ENCODE measurements at places on chromosomes 12 and 14.

GRCh38 chr12:50517421-50518048 lies 12.8 kb downstream of the DIP2B start:
- peak; percentile 28 for DNase-seq

DNA sequence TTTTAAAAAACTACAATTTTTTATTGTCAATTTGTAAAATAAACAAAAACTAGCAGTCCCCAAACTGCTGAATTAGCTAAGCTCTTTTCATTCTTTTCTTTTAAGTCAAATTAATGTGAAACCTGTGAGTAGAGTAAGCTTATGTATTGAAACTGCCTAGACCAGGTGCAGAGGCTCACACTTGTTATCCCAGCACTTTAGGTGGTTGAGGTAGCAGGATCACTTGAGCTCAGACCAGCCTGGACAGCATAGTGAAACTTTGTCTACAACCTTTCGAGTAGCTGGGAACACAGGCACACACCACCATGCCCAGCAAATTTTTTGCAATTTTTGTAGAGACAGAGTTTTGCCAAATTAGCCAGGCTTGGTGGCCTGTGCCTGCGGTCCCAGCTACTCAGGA lies 26.4 kb downstream of the SCFD1 start:
- DNase-seq: no peak

DNA sequence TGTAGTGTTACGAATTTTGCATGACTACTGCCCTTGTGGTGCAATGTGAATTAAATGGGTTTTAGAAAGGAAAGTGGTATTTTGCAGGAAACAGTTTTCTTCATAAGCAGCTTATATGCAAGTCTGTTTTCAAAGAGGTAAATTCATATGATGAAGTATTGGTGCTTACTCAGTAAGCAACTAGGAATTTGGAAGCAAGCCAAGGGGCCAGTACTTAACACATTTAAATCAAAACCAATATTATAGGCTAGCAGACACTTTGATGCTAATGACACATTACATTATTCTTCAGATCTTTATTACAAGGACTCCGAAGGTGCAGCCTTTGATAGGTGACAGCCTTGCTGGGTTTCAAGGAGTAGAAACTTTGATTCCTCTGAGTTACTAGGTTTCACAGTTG lies 23.1 kb downstream of the MGAT4C start:
- DNase-seq: peak; percentile 6

GRCh38 chr12:113044516-113044915 lies 12.0 kb upstream of the DTX1 start:
- no peak for DNase-seq

- DNase-seq: peak; percentile 71
Observed at GRCh38 chr12:10153271-10154144, 18.4 kb downstream of the OLR1 start.

DNA sequence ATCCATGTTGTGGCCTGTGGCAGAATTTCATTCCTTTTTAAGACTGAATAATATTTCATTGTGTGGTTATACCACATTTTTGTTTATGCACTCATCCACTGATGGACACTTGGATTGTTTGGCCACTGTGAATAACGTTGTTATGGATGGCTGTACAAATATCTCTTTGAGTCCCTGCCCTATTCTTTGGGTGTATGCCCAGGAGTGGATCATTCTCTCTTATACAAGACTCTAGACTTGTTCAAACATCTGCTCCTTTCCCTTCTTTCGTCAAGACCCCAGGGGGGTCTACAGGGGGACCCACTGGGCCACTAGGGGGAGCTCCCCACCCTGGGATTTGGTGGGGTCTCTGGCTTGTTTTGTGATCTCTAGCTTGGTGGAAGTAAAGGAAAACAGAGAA lies 77.4 kb downstream of the FBXL14 start:
- peak; percentile 69 for DNase-seq

DNA sequence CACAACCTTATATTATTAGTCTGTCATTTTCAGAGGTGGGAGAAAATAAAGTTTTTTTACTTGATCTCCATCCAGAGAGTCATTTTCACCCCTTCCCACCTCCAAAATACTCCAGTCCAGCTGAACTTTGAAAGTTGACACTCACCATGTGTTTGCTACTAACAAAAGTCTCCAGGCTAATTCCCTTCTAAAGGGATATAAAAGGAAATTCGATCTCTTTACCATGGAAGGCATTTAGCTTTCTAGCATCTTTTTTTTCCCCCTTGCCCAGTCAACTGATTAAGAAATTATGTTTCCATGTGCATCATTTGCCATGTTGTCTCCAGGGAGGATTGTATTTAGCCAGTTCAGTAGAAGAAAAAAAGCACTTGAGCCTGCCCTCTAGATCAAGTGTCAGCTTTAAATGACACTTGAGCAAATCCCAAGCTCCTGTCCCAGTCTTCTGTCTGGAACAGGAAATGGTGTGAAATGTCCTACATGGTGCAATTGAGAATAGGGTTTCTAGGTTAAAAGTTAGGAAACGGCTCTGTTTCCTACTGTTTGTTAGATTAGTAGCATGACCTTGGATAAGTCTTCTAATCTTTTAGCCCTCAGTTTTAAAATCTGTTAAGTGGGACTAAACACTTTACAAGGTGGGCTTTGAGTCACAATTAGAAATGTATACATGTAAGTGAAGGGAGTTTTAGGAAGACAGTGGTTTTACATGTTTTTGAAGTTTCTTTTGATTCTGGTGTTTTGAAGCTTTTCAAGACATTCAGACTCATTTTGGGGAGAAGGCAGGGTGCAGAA lies 67.2 kb downstream of the GNS start:
- DNase-seq: peak; percentile 47

GRCh38 chr14:73762375-73762822 lies 48.2 kb upstream of the PNMA1 start:
- DNase-seq: no peak

- DNase-seq: peak; percentile 5
Observed at GRCh38 chr12:98780261-98780660, 135.2 kb downstream of the APAF1 start.

DNA sequence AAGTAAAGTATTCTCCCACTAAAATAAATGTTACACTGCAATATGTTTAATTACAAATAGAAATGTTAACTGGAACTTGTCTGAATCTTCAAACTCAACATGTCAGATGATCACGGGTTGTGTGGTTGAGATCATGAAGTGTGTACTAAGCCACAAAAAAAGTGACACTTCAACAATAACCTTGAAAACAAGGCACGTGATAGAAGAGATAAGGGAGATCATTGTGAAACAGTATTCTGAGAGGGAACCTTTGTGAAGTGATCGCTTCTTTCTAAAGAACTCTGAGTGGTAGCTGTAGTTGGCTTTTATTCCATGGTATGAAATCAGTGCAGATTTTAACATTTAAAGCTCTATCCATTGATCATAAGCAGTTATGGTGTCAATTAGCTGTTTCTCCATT lies 60.0 kb downstream of the LIN52 start:
- no peak for DNase-seq

DNA sequence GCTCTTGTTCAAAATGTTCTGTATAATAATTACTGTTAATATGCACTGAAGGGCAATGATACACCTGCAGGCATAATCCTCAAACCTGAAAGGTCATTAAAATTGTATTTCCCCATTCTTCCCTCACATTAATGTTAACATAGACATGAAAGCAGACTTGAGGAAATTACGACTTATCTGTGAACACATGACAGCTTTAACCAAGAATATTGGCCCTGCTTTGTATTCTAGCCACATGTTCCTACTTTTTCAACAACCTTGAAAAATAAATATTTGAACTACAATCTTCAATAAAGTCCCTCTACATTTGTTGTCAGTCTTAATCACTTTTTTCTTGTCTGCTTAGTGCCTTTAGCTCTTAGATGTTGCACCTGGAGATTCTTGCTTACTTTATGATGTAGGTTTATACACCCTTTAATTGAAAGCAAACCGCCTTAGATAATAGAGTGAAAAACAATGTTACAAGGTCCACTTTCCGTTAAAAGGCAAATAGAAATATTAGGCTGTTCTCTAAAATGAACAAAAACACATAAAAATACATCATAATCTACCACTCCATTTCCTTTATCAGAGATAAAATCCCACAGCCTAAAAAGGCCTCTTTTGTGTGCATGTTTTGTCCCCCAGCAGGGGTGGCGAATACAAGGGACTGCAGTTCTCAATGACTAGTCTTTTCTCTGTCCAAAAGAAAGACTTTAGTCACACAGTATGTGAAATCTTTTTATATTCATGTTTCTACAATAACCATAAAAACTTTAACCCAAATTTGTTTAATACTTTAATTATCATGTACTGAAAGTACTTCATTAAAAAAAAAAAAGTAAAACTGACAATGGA lies 55.9 kb downstream of the ZFC3H1 start:
- no peak for DNase-seq

DNA sequence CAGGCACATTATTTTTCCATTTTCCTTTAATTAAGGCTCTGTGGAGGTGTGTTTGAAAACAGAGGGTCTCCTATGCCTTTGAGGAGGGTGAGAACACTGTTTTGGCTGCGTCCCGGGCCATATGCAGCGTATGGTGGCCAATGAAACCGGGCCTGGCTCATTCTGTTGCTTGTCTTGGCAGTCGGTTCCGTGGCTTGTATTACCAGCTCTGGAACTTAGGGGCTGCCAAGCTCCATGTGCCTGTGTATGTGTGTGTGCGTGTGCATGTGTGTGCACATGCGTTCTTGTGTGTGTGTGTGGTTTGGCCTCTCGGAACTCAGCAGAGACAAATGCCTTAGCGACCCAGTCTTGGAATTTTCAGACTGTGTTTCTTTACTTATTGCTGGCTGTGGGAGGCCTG lies 2.7 kb downstream of the JDP2 start:
- DNase-seq: peak; percentile 63

- DNase-seq: no peak
Observed at GRCh38 chr14:30345511-30345910, 213.4 kb upstream of the G2E3 start.

DNA sequence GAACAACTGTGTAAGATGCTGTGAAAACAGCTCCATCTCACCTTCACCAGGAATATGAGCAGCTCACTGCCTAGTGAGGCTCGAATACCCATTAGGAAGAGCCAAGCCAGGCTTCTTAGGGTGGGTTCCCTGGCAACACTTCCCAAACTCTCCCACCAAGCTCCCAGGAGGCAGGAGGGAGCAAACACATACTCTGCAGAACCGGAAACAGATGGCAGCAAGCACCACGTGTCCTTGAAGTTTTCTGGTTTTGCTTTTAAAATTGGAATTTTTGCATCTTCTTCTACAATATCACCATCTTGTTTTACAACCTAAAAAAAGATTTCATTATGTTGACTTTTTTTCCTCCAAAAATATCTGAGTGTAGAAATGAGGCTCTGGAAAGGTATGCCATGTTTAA lies 186.7 kb downstream of the ZFP36L1 start:
- DNase-seq: no peak

DNA sequence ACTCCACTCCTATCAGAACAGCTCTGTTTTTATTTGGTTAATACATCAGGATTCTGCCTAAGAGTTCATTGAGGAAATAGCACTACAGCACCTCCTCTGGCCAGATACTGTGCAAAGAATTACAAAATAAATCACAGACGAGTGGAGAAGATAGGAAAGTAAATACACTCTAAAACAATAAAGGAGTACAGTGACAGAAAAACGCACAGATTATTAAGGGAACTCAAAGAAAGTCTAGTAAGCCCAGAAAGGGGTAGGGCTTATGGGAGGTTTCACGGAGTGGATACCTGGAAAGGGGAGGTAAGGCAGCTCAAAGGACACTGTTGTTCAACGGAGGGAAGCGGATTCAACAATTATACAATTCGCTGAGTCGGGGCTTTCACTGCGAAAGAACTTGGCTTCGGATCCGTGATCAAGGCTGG lies 5.5 kb downstream of the OR10AD1 start:
- peak; percentile 17 for DNase-seq

GRCh38 chr12:124110372-124110883 lies 137.4 kb downstream of the ZNF664 start:
- no peak for DNase-seq
